Effector CD8-positive, alpha-beta T cell (primary cell): ENCODE measurements at places on chromosomes 6 and 20.

- no peak for DNase-seq
These were observed 18.4 kb upstream of the MRPS18A start for GRCh38 chr6:43705996-43706395.

DNA sequence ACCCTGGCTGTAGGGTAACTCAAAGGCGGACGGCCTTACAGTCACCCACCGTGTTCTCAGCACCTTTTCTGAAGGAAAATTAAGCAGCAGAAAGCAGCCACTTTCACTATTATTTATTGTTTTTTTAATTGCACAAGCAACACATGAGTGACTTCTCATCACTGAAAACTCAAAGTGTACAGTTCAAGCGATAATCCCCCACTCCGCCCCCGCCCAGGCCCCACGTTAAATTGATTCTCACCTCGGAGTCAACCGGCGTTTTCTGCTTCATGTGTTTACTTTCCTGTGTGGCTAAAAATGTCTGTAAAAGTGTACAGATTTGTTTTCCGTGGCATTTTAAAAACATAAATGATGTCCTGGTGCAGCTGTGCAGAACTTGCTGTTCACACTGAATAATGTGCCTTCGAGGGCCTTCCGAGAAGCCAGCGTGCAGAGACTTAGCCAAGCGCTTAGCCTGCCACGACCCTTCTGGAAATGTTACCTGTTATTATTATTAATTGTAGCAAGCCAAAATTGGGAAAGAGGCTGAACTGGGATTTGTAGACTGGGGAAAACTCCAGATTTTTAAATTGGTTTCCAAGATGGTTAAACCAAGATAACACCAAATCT, 335.7 kb downstream of the CDH4 start:
- no peak for DNase-seq

GRCh38 chr20:23116311-23117089, 30.4 kb upstream of the CD93 start:
- DNase-seq = no peak

- DNase-seq = no peak
These were observed 642 bp downstream of the GZF1 start for GRCh38 chr20:23362392-23363256.

DNA sequence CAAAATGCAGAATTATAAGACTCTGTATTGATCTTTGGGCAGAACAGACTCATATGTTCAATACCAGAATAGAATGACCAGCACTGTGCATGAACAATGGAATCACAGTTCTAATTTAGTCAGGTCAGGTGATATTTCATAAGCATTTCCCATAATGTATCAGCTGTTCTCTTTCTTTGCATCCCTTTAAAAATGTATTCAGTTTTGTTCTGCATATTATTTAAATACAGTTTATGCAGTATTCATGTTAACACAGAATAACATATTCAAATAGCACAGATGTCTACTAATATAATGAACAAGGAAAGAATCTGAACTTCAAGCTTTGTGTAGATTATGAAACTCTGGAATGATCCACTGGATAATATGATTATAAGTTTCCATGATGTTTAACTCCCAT, 128.5 kb downstream of the LAMP5 start:
- DNase-seq = no peak

- DNase-seq = no peak
These were observed 207.0 kb downstream of the THBS2 start for GRCh38 chr6:169046483-169047192.

GRCh38 chr6:164133095-164133494, 718.6 kb downstream of the QKI start:
- no peak for DNase-seq

DNA sequence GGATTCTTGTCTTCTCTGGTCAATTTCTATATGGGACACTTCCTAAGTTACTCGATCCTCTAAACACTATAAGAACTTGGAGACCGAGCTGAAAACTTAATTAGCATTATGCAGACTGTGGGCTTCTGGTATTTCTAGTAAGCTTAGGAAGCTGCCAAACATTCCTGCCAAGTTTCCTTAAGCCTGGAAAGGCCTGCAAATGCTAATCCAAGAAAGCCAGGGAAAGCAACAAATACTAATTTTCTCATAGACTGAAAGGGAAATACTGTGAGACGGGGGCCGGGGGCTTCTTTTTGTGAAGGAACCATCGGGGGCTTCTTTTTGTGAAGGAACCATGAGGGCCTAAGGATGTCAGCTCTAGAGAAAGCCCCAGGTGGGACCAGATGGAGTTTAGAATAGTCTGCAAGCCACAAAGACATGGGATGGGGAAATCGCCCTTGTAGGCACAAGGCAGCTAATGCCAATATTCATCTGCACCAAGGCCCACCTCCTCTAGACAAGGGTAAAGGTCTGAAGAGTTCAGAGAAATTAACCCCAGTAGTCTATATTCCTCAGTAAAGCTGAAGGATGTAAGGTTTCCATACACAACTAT, 332.4 kb upstream of the PRDM1 start:
- DNase-seq = no peak

- no peak for DNase-seq
These were observed 25.4 kb downstream of the CHRNA4 start for GRCh38 chr20:63335711-63336110.

- no peak for DNase-seq
These were observed 230.9 kb downstream of the ZNF217 start for GRCh38 chr20:53362736-53363135.
